K562 (cell line): ENCODE measurements at places on chromosomes 2 and 18.

GRCh38 chr18:36441426-36442240 is 144.1 kb downstream of the FHOD3 start:
- peaks cover 4% of the 10 kb centered on the region; the same call in 2 of the 3 replicates for H3K27me3 ChIP-seq
- no peak overlapping the region for H3K27ac ChIP-seq

DNA sequence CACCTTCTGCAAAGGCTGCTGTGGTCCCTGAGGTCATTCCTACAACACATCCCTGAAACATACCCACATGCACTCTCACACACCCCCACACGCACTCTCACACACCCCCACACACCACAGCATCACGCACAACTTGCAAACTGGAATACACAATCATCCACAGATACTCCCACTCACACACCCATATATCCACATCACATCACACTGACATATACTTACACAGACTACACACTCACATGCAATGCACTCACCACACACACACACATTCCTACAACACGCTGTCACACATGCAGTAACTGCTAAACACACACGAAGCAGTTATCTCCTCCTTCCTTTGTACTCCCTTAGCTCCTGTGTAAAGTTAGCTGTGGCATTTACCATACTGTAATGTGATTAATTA is 57.1 kb upstream of the PKDCC start:
- no peak overlapping the region for H3K4me3 ChIP-seq
- H3K36me3 ChIP-seq: no peaks in the 10 kb centered on the region
- H3K27ac ChIP-seq: no peak overlapping the region
- peaks cover 17% of the 10 kb centered on the region for H3K27me3 ChIP-seq
- no peaks in the 10 kb centered on the region for H3K4me1 ChIP-seq

DNA sequence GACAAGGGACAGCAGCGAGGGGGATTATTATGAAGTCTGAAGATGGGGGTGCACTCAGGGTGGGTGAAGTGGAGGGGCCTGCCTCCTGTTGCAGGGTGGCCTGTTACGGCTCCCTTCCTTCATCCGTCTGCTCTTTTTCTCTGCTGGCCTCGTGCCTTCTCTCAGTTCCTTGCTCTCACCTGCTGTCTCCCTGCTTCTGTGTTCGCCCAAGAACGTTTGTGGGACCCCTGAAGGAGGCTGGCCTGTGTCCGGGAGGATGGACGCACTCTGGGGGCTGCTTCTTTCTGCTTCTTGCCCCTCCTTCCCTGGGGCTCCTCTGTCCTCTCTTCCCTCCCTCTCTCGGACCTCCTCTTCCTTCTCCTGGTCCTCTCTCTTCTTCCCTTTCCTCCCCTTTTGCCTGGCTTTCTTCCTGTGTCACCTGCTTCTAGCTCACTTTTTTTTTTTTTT is 13.8 kb downstream of the MROH2A start:
- H3K27me3 ChIP-seq: no peaks in the 10 kb centered on the region
- H3K4me3 ChIP-seq: no peak overlapping the region
- no peak for DNase-seq
- no peak overlapping the region for H3K27ac ChIP-seq

GRCh38 chr2:179932786-179933185 is 71.4 kb upstream of the ZNF385B start:
- no peak for DNase-seq
- no peaks in the 10 kb centered on the region for H3K36me3 ChIP-seq
- H3K27ac ChIP-seq: no peak overlapping the region
- no peaks in the 10 kb centered on the region for H3K27me3 ChIP-seq
- no peak overlapping the region for H3K4me3 ChIP-seq

DNA sequence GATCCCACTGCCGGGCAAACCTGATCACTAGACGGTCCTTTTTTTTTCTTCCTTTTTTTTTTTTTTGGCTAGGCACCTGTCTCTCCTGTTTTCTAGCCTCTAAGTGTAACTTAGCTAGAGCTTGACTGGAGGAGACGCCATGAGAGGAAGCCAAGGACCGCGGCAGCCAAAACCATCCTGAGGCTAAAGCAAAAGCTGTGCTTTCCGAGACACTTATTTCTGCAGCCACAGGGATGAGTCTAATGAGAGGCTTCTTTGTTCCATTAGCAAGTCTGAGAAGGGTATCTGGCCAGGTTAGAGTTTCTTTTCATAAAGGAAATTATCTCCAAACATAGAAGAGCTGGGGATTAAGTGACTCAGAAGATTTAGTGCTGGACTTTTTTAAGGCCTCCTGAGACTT is 7.3 kb upstream of the CXCR4 start:
- H3K4me1 ChIP-seq: no peaks in the 10 kb centered on the region
- no peak for DNase-seq
- H3K36me3 ChIP-seq: no peaks in the 10 kb centered on the region
- no peak overlapping the region for H3K27ac ChIP-seq
- peaks cover 24% of the 10 kb centered on the region; the same call in 1 of the 2 replicates for H3K27me3 ChIP-seq

DNA sequence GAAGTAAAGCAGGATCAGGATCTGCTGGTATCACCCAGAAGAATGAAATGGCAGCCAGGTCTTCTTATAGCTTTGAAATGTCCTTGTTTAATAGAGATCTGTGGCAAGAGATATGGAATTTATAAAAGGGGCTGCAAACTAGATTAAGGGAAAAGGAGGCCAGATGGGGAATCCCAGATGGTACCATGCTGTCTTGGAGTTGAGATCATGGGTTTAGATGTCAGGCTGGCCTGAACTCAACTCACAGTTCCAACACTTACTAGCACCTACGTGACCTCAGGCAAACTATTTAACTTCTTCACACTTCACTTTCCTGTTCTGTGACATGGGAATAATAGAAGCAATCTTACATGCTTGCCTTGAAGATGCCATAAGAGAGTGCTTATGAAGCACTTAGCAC is 188.2 kb downstream of the ALK start:
- H3K27ac ChIP-seq: no peak overlapping the region
- no peak for DNase-seq
- no peak overlapping the region for H3K4me3 ChIP-seq
- H3K27me3 ChIP-seq: no peaks in the 10 kb centered on the region

DNA sequence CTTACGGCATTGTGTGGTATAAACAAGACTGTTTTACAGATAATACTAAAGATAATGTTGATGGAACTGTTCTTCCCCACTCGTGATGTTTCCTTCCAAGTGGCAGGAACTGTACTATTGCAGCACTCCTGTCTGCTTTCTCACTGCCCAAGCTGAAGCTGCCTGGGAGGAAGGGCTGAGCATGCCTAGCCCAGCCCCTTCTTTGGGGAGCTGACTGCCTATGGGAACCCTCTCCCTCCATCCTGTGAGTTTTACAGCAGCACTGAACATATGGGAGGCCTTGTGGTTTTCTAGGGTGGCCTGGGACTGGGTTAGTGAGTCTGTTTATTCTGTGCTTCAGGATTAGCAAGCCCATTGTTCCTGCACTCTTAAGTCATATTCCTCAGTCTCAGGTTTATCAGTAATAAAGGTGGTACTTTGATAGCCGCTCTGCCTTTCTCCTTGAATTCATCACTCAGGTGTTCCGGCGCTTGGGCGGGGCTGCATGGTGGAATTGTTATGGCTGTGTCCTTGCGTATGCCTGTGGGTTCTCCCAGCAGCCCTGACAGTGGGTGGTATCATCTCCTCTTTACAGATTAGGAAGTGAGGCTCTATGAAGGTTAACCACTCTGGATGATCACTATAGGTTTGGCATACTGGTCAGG is 379.7 kb downstream of the PTPRM start:
- no peaks in the 10 kb centered on the region for H3K4me1 ChIP-seq
- H3K27ac ChIP-seq: no peak overlapping the region
- H3K27me3 ChIP-seq: no peaks in the 10 kb centered on the region
